ENCODE measurements at places on chromosomes 13 and 19.

- DNase-seq, result no peak
Measured at GRCh38 chr19:18126097-18126496, 26.9 kb upstream of the PIK3R2 start.

DNA sequence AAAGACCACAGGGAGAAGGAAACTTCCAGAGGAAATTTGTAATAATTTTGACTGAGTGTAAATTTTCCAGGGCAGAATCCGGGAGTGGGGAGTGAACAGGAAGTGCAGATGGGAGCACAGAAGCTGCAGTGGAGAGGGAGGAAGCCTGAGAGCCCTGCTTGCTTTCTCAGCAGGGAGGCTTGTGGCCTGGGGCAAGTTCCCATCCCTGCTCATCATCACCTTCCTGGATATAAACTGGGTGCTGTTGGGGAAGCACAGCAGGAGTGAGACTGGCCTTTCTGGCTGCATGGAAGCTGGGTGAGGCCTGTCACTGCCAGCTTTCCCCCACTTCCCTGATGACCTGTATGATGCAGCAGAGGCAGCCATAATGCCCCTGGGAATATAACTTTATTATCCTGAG, 532.9 kb downstream of the SLITRK6 start:
- peak; percentile 73 for DNase-seq

DNA sequence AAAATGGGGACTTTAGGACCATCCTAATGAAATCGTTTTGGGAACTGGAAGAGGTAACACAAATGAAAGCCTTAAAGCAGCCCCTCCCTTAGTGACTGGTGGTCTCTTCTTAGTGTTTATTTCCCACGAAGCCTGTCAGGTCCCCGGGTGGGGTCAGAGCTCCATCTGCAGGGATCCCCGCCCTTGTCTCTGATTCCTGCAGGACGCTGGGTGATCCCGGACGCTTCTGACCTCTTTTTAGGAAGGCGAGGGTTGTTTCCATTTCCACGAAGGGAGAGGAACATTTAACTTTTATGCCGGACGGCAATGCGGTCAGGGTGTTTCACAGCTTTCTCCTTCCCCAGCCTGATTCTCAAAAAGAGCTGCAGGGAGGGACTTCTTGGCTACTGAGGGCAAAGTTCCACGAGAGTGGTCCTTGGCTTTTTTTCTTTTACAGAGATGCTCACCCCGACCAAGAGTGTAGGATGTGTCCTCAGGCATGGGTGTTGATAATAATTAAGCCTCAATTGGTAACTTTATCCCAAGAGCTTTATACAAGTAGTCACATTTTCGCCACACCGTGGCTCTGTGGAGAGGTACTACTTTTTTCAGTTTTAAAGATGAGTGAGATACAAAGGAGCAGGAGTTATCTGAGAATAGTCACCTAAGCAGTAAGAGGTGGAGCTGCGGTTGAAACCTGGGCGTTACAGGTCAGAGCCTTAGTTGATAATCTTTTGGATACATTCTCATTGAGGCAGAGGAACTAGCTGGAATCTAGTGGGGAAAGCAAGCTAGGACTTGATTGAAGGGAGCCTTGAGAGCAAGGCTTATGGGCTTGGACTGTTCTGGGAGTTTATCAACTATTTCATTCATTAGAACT, 813 bp downstream of the ZNF284 start:
- DNase-seq, result peak; percentile 30

DNA sequence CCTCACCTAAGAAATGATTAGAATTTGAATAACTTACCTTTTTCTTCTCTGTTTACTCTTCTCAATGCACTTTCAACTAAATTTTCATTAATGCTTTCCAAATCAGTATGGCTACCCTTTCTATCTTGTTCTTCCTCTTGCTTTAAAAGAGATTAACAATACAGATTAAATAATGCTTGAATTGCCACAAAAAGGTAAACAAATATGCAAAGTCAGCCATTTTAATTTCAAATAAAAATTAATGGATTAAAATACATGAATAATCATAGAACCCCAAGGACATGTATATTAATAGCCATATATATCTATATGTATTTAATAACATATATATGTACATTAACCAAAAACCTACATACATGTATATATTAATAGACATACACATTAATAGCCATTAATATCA, 7.9 kb upstream of the NEK5 start:
- DNase-seq, result no peak

- DNase-seq, result peak; percentile 96
Measured at GRCh38 chr19:35869327-35870123, 1.2 kb downstream of the APLP1 start.

All from NCI-H69 (cell line).